ENCODE measurements at places on chromosomes 6 and 20.

- DNase-seq: no peak
Measured at GRCh38 chr6:37762806-37763205, 56.7 kb upstream of the ZFAND3 start.

GRCh38 chr20:20480689-20481088, 112.8 kb downstream of the INSM1 start:
- DNase-seq: no peak

GRCh38 chr6:43773050-43773979, 3.3 kb downstream of the VEGFA start:
- DNase-seq: peak; percentile 39

DNA sequence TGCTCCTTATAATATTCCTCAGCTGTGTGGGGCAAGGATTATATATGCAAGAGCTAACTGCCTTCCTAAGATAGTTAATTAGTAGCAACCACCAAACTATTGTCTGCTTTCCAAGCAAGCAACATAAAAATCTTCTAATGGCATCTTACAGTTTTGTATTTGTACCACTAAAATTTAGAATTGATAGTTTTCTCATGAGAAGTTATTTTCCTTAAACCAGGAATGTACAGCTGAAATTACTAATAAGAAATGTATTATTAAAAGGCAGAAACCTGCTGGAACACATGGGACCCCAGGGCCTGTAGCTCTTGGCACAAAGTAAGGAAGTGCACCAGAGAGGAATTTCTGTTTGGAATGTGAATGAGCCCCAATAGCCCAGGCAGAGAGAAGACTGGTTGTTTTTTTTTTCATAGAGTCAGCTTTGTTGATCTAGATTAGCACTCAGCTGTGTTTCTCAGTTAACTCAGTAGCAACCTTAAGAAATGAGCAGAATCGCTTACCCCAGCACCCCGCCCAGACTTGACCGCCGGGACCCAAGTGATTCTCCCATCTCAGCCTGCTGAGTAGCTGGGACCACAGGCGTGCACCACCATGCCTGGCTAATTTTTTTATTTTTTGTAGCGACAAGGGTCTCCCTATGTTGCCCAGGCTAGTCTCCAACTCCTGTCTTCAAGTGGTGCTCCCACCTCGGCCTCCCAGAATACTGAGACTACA, 2.6 kb downstream of the MGME1 start:
- DNase-seq: no peak

DNA sequence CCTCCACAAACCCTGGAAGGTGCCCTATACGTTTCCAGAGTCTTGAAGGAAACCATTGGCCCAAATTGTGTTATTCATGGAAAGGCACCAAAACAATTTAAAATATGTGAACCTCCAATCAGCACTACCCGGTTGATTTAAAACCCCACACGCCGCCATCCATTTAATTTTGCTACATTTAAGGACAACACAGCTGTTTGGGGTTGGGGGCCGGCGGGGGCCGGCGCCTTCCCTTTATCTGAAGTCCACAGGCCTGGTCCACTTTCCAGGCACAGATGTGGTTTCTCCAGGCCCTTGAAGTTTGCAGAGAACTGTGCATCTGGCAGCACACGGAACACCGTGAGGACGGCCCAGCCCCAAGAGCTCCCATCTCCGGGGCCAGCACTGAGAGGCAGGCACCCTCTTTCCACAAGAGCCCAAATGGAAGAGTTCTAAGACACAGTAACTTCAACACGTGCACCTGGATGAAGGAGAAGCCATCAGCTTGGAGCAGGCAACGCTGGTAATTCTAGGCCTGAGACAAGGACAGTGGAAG, 16.8 kb upstream of the FRMD1 start:
- no peak for DNase-seq

DNA sequence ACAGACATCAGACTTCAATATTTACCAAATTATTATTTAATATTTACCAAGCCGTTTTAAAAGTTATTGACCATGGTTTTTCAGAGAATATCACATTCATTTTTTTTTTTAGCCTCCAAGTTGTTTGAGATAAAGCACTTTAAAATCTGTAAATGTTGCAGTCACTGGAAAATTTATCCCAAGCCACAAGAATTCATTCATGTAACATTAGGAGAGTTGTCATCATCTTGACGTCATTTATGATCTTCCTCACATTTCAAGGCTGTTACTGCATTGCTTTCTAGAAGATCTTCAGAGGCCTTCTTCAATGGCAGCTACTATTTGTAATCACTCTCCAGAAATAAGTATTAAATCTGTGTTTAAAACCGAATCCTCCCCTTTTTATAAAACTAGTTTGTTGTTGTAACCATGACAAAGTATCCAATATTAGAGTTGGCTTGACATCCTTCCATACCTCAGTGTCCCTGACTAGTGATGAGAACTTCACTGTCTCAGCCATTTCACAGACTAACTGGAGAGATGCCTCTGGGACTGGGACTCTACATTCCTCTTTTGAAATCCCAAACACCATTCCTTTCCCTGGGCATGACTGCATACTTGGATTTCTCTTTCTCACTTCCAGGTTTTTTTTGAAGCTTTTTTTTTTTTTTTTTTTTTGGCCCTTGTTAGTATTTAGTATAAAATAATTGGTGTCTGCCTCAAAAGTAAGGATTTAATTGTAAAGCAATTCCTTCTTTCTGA, 100.1 kb downstream of the ZFAND3 start:
- no peak for DNase-seq

- DNase-seq: no peak
Measured at GRCh38 chr6:158735009-158735408, 84.2 kb downstream of the EZR start.

DNA sequence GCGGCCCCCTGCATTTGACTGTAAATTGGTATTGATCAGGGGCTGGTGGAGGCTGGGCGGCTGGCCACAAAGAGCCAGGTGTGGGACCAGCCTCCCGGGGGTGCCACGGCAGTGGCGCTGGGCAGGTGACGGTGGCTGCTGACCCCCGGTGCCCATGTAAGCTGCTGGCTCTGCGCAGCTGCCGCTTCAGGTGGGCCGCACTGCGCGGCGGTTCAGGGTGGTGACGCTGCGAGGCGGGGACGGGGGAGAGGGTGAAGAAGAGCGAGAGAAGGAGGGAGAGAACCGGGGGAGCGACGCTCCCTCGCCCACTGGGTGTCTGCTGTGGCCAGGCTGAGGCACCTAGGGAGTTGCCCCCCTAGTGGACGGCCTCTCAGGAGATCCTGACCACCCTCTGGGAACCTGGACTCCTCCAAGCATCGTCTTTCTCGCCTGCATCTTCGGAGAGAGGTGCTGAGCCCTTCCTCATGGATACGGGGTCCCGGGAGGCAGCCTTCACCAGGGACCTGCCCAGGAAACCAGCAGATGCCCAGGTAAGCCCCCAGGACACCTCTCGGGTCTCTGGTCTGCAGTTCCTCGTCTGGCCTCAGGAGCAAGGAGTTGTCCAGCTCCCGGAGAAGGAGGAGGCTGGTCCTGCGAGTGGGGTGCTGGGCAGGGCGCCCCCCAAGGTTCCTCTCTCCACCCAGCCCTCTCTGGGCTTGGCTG, 77.5 kb upstream of the GATA5 start:
- no peak for DNase-seq

DNA sequence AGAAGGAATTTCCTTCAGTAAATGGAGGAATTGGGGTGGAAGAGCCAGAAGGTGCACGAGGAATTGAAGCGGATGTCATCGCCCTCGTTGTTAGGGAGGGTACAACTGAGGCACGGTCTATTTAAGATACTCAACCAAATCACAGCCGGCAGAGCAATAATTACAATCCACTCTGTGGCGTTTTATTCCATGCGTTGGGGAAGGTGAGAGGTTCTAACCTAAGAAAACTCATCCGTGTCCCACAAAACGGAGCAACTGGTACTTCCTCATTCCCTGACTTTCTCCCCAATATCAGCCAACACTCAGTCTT, 802 bp upstream of the RRBP1 start:
- no peak for DNase-seq

- DNase-seq: no peak
Measured at GRCh38 chr20:53344891-53345290, 248.7 kb downstream of the ZNF217 start.

DNA sequence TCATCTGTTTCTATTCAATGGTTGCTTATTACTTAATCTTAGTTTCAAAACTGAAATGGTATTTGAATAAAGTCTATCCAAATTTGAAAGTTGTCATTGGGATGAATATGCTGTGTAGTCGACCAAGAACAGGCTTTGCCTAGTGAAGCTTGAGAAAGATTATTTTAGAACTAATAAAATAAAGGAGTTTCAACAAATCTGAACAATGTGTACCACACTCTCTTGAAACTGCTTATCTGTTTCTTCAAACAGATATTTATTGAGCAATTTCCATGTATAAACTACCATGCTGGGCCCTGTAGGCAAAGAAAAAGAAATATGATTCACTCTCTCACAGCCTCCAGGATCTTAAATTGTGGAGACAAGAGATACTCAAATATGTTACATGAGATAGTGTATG, 174.4 kb downstream of the OGFRL1 start:
- DNase-seq: no peak

GRCh38 chr20:25136643-25137559, 55.0 kb upstream of the VSX1 start:
- no peak for DNase-seq

- DNase-seq: no peak
Measured at GRCh38 chr6:146985111-146985510, 219.1 kb upstream of the STXBP5 start.

- no peak for DNase-seq
Measured at GRCh38 chr6:141103246-141103645, 1029.5 kb upstream of the GJE1 start.

DNA sequence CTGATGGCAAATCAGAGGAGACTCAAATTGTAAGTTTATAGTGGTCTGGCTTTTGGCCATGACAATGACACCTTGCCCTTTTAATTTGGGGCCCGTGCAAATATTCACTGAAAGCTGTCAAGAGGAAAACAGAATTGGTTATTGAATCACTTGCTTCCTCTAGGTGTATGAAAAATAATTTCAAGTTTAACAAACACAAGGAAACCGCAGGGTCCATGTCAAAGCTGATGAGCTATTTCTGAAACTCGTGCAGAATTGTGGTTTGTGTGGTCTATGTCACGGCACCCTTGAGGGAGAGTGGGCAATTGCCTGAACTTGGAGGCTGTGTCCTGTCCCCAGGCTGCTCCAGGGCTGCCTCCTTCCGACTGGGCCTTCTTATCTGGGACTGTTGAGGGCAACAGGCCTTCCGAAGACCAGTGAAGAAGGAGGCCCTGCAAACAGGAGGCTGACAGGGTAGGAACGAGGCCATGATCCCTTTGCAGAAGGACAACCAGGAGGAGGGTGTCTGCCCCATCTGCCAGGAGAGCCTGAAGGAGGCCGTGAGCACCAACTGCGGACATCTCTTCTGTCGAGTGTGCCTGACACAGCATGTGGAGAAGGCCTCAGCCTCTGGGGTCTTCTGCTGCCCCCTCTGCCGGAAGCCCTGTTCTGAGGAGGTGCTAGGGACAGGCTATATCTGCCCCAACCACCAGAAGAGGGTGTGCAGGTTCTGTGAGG, 788 bp downstream of the TRIM40 start:
- no peak for DNase-seq

- no peak for DNase-seq
Measured at GRCh38 chr20:15091421-15092037, 754.1 kb upstream of the FLRT3 start.

- DNase-seq: no peak
Measured at GRCh38 chr6:17258749-17259148, 22.4 kb upstream of the RBM24 start.

DNA sequence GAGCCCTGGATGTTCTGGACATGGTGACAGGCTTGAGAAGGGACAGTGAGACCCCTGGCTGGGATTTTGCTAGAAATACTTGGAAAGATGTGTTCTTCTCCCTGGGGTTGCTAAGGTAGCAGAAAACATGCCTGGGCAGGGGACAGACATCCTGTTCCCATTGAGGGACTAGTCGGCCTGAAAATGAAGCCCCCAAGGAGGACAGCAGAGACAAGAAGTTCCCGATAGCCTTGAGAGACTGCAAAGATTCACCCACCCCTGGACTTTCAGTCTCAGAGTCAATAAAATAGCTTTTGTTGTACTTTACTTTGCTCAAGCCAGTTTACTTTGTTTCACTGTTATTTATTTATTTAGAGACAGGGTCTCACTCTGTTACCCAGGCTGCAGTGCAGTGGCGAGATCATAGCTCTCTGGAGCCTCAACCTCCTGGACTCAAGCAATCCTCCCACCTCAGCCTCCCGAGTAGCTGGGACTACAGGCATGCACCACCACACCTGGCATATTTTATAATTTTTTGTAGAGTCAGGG, 28.4 kb downstream of the ATP9A start:
- DNase-seq: no peak

GRCh38 chr6:69953491-69953890, 87.1 kb downstream of the COL19A1 start:
- DNase-seq: no peak

GRCh38 chr6:29442719-29443118, 3.6 kb downstream of the OR10C1 start:
- DNase-seq: no peak

- DNase-seq: no peak
Measured at GRCh38 chr20:41089555-41089954, 47.8 kb upstream of the PLCG1 start.

GRCh38 chr6:41492261-41492891, 53.8 kb upstream of the FOXP4 start:
- no peak for DNase-seq

DNA sequence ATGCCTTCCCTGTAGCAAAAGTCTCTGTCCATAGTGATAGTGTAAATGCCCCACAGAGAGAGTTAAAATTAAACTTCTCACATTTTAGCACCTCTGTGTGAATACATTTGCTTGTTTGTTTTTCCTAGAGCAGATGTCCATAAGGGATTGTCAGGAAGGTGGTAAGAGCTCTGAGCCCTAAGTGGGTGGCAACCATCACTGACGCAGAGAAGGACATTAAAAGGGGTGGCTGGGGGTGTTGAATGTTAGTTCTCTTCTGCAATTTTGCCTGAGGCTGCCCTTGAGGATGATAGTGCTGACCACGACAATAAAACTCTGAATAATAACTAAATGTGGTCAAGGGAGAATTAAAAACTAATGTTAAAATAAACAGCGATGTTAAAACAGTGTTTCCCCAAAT, 174.3 kb upstream of the ID4 start:
- DNase-seq: no peak

DNA sequence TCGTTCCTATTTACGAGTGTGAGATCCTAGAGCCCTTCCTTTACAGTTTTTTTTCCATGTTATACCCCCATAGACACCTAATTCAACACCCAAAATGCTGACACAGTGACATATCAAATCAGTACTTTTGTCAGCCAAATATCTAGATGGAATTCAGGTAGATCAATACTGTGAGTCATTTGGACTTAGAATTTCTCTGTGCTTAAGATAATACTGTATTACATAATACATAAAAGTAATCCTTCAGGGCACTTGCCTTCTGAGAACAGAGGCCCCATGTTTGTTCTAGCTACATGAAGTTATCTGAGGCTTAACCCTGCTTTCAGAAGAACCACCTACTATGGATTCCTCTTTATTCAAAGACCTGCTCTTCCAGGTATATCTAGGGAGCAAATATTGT, 623.1 kb downstream of the PHF3 start:
- no peak for DNase-seq

GRCh38 chr6:126071000-126071647, 84.8 kb downstream of the TRMT11 start:
- DNase-seq: no peak

- no peak for DNase-seq
Measured at GRCh38 chr20:38373231-38373867, 27.1 kb downstream of the LBP start.

- no peak for DNase-seq
Measured at GRCh38 chr6:110341663-110342596, 16.2 kb downstream of the METTL24 start.
